CD4-positive, alpha-beta T cell treated with Interleukin-4 for 1 hour (primary cell): ENCODE measurements at places on chromosomes 12 and 14.
A peak's percentile ranks its signal among the peaks of the same experiment; 100 is the strongest.

- DNase-seq = no peak
These were observed 16.0 kb upstream of the SLC38A2 start for GRCh38 chr12:46388427-46389021.

- no peak for DNase-seq
These were observed 3.3 kb downstream of the DCN start for GRCh38 chr12:91179315-91179714.

- DNase-seq = no peak
These were observed 333.7 kb downstream of the MED13L start for GRCh38 chr12:115943630-115944391.

GRCh38 chr14:67485501-67486095 is 2.9 kb downstream of the TMEM229B start:
- DNase-seq = no peak

- DNase-seq = peak; percentile 57
These were observed 45.9 kb downstream of the IFNG start for GRCh38 chr12:68113644-68114043.

DNA sequence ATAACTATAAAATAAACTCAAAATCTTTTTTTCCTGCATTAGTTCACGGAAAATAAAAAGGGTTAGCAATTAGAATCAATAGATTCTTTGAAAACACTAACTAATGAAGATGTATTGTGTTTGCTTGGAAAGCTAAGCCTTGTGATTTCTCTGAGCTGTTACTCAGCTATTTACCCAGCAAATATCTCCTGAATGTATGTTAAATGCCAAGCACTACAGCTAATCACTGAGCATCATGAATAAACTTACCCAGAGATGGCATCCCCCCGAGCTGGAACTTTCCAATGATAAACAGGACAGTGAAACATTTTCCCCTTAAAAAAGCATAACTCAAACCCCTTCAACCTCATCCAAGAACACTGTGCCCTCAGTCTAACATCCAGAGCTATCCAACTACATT is 71.2 kb downstream of the SLC2A13 start:
- DNase-seq = no peak

- no peak for DNase-seq
These were observed 1.4 kb upstream of the SAV1 start for GRCh38 chr14:50669441-50669986.

DNA sequence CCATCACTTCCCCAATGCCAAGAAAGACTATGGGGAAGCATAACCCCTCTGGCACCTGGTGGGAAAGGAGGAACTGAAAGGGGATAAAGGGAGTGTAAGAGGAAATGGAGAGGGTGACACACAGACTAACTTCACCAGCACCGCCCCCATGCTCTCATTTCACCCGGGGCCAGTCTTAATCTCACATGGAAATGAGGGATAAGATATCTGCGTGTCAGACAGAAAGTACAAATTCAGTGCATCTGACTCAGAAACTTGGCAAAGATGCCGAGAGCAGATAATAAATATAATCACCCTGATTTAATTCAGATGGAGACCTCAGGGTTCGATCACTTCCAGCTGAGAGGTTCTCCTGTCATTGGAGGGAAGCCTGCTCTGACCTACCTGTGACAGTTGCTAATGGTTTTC is 191.6 kb downstream of the DUSP6 start:
- peak; percentile 78 for DNase-seq

- peak; percentile 80 for DNase-seq
These were observed 6.6 kb downstream of the PPP4R4 start for GRCh38 chr14:94180655-94181271.

DNA sequence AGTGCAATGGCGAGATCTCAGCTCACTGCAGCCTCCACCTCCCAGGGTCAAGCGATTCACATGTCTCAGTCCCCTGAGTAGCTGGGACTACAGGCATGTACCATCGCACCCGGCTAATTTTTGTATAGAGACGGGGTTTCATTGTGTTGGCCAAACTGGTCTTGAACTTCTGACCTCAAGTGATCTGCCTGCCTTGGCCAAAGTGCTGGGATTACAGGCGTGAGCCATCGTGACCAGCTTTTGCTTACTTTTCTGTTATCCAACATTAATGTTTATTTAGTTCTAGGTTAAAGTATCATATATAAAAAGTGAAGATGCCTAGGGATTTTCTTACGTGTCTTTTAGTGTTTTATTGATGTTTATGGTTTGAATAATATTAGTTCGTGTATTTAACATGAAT is 28.9 kb upstream of the CCT2 start:
- no peak for DNase-seq

DNA sequence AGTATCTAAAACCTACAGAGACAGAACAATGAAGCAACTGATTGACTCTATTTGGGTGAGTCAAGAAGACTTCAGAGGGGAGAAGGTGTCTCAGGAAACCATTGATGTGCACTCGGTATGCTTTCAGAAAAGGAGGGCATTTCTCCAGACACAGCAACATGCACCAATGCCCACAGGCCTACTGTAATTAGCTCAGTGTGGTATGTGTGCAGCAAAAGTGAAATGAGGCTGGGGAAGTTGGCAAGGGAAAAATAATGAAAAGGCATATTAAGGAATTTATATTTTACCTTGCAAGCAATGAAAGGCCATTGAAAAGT is 158.4 kb upstream of the GRIP1 start:
- no peak for DNase-seq

DNA sequence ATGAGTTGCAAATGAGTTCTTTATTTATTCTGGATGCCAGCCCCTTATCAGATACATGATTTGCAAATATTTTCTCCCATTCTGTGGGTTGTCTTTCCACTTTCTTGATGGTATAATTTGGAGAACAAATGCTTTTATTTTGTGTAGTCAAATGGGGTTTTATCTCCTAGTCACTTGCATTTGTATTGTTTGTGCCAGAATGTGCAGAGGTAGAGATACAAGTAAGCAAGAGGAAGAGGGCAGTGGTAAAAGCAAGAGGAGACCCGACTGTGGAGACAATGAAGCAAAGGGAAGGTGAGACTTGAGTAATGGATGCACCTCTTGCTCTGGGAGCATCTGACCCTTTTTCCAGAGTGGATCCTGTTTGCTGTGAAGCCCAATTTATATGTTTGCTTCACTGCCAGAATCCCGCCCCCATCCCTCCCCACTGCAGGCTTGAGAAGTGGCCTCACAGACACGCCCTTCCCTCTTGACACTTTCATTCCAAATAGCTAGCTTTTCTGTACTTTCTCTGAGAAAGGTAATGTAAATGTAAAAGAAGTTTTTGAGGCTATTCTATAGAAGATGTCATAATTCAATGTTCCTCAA is 786 bp upstream of the PFKM start:
- DNase-seq = no peak

DNA sequence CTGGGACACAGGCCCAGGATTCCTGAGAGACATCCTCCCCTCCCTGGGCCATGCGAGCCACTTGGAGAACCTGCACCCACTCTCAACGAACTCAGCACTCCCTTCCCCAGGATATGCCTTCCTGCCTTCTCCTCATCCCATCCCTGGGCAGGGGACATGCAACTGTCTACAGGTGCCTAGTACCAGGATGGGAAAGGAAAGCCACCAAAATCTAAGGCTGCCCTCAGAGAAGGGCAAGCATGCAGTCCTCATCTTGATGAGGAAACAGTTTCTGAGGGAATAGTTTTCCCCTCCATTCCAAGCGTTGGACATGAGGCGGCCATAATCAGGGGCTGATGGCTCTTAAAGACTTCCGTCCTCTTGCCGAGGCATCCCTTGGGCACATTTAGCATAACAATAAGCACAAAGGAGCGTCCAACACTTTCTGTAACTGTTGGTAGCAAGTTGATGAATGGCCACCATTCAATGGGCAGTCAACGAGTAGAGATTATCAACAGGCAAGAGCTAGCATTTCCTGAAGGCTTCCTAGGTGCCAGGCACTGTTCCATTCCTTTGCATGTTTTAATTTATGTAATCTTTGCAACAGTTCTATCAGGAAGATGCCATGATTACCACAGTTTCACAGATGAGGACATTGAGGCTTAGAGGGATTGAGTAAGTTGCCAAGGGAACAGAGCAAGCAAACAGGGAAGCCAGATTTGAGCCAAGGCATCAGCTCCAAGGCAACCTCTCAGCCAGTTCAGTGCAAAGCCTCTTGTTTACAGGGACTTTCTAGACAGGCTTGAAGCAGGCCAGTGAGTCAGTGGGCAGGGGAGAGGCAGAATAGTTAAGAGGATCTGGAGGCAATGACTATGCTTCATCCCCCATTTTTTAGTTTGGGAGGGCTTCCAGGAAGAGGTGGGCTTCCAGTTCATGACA is 105.1 kb downstream of the SINHCAF start:
- no peak for DNase-seq

DNA sequence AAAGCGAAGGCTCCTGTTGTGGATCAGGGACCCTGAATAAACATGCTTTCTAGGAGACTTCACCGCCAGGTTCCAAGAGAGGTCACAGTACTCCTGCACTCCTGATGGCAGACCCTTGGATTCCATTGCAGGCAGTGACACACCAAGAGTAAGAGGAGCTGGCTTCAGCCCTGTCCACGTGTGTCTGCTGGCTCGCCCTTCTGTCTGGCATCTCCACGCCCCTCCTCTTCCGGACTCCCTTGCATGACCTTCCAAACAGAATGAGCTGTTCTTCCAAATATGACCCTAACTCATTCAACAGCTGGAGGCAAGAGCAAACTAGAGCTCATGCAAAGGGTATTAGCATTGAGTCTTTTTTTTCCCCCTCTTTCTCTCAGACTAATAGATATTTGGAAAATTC is 233.0 kb upstream of the PLEKHG7 start:
- no peak for DNase-seq

GRCh38 chr12:58363971-58364370 is 422.6 kb downstream of the ATP23 start:
- no peak for DNase-seq

DNA sequence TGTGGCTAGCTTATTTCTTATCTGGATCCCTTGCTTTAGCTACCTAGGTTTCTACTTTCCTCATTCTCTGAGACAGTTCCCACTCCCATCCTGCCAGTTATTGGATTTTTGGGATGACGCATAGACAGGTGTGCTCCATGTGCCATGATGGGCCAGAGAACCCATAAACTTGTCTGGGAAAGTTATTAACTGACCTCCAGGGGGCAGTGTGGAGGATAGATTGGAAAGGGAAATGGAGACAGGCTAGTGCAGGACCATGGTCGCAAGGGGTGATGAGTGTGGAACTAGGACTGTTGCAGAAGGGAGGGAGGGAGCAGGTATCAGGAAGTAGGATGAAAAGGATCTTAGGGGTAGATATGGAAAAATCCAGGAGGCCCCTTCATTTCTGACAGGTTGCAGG is 80.3 kb downstream of the ESRRB start:
- peak; percentile 15 for DNase-seq

DNA sequence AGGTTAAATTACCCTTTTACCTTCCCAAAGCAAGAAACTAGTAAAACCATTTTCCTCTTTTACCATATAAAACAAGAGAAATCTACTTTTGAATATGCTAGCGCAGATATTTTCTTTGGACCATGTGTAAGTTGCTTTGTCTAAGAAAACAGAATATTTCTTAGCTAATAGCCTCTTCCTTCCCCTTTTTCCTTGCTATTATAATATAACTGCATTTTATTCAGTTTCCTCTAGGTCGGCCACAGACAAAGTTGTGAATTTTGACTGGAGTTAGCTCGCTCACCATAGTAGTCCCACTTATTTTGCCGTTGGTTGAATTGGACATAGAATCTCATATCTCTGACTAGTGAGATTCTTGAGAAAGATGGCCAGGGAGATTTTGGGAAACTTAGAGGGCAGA is 115.6 kb downstream of the PLEKHA5 start:
- DNase-seq = no peak

DNA sequence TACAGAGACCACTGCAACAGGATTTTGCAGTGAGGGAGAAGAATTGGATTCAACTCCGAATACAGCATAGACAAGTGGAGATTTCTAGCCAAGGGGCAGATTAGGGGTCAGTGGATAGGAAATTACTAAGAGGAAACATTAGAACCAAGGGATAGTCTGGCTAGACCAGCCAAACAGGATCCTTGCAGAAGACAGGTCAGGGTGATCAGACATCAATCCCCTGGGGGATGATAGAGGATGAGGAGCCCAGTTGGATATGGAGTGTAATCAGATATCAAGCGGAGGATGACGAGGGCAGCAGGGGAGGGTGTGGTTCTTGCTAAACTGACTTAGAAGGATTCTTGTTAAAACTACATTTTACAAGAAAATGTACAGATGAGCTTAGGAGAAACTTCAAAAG is 424.4 kb downstream of the DAD1 start:
- no peak for DNase-seq

- DNase-seq = peak; percentile 56
These were observed 560 bp downstream of the LGALS3 start for GRCh38 chr14:55129428-55130195.

DNA sequence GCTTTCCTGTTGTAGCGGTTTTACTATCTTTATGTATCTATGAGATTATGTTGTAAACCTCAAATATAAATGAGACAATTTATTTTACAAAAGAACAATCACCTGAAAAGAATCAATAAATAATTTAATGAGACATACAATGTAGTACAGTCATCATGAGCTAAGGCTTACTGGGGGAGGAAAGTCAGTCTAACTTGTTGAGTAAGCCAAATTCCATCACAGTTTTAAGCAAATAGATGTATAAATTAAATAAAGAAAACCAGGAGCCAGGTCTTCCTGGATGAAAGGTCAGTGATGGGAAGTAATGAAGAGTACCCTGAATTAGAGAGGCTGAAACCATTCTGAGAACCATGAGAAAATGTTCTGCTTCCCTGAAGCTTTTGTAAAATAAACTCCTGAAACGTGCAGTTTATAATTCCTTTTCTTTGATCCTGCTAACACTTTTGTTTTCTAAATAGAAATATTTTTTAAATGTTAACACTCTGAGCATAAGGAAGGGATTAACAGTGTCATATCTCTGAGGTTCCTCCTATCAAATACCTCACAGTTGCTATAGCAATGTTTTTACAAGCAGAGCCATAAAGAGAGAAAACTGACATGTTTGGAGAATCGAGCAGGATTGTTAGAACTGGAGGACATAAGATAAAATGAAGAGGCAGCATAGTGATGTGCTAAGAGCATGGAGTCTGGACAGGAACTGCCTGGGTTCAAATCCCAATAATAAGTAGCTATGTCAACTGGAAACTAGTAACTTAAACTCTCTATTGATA is 444.9 kb upstream of the FOXG1 start:
- no peak for DNase-seq

- DNase-seq = no peak
These were observed 44.2 kb upstream of the DCD start for GRCh38 chr12:54692353-54692752.
